WERI-Rb-1 (cell line): ENCODE measurements at places on chromosomes 4 and X.

- DNase-seq = no peak
These were observed 43.7 kb downstream of the FAM114A1 start for GRCh38 chr4:38911257-38911656.

DNA sequence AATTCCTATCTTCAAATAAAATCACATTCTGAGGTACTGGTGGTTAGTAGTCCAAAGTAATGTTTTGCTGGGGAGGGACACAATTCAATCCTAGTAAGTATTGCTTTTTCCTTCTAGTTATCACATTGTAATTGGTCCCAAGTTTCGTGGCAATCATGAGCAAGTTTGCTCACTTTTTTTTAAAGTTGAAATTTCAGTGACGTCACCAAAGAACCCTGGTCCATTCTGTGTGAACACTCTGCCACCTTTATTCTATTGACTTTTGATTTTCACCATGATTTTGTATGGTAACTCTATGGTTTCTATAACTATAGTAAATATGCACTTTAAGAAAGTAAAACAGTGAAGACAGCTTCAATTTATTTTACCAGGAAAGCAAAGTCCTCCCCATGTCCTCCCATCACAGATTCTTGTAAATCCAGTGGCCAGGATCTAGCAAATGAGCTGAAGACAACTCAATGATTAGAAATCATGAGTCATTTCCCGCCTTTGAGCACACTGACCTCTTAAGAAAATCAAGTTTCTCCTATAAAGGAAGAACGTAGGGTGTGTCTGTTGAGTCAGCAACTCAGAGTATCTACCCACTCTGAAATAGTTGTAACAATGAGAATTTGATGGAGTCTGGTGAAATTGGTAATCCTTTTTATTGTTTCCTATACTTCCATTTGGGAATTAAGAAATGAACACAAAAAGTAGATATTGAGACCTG is 1306.6 kb upstream of the PABPC4L start:
- no peak for DNase-seq

DNA sequence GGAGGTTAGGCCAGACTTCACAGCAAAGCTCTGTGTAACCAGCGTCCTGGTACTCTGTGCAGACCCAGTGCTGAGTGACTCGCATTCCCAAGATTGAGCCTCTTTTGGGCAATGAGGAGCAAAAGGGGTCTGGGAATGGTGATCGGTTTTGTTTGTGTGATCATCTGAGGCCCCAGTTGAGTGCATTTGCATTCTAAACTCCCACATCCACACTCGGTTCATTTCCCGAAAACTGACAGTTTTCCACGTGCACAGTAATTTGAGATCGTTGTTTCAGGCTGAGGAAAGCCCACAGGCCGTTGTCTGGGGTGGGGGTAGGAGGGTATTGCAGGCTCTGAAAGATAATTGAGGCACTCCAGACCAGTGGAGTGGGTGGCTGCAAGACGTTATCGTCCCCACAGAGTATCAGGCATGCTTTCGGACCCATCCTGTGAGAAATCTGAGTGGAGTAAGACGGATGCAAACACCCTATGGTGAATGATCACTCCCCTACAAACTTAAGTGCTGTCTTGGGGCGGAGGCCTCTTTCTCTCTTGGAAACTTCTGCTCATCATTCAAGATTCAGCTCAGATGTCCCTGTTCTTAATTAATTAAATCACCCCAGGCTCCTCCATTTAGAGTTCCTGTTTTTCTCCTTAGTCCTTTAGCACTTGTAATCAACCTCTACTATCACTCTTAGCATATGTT is 96.1 kb downstream of the AFF1 start:
- DNase-seq = no peak

- DNase-seq = no peak
These were observed 124.9 kb downstream of the CBLL2 start for GRCh38 chrX:22397566-22397965.

GRCh38 chr4:136495851-136496250 is 1036.4 kb downstream of the PCDH18 start:
- DNase-seq = no peak

DNA sequence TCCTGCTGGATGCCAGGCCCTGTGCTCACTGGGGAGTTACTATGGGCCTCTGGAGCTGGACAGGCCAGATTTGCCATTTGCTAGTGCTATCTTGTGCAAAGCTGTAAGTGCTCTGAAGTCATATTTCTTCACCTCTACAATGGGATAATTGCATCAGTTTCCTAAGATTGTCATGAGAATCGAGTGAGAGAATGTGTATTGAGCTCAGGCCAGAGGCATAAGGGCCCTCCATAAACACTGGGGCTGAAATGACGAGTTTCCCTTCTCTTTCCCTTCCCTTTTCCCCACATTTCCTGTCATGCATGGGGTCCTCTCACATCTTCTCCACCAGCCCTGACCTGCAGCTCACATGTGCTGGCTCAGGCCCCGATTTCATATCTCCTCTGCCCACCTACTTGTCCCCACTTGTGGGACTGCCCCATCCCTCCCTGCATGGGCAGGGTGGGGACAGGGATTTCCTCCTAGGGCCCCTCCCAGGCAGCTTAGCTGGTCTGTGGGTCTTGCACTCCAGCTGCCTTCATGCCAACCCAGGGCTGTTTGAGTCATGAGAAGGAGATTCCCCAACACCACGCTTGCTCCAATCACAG is 358.8 kb downstream of the MID1IP1 start:
- no peak for DNase-seq

GRCh38 chrX:51891821-51892551 is 1.4 kb upstream of the MAGED1 start:
- DNase-seq = no peak

- DNase-seq = no peak
These were observed 224.3 kb downstream of the ANK2 start for GRCh38 chr4:113273721-113274220.

DNA sequence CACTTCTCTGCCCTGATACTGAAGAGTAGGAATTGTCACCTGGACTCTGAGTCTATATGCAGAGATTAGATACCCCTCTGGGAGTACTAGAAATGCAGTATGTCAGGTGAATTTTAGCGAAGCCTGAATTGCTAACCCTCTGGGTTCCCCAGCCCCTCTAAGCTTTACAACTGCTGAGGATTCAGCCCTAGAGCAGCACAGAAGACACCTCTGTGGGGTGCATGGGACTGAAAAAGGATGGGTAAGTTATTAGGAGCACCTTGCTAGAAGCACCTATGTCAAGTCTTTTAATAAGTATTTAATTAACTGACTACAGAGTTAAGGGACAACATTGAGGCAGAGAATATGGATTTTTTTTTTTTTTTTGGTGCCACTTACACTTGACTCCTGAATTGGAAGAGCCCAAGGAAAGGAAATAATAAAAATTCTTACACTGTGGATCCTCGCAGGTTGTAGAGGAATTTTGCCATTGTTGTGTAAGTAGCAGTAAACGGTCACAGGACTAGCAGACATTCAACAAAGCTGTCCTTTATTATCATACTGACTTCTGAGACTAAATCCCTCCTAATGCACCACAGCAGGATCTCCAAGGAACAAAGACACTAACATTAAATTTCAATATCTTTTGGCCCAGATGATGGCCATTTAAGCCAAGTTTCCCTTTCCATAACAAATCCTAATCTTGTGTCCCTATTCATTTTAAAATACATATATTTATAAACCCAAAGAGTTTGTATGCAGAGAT is 253.2 kb downstream of the ANKRD50 start:
- no peak for DNase-seq

GRCh38 chr4:139312552-139313332 is 10.5 kb upstream of the NDUFC1 start:
- no peak for DNase-seq

GRCh38 chrX:153465691-153466380 is 4.5 kb downstream of the HAUS7 start:
- DNase-seq = no peak

- DNase-seq = no peak
These were observed 763.6 kb upstream of the AGA start for GRCh38 chr4:178205826-178206225.

GRCh38 chr4:84964995-84965552 is 1.4 kb downstream of the WDFY3 start:
- no peak for DNase-seq

GRCh38 chr4:162456106-162456505 is 292.3 kb upstream of the FSTL5 start:
- no peak for DNase-seq

DNA sequence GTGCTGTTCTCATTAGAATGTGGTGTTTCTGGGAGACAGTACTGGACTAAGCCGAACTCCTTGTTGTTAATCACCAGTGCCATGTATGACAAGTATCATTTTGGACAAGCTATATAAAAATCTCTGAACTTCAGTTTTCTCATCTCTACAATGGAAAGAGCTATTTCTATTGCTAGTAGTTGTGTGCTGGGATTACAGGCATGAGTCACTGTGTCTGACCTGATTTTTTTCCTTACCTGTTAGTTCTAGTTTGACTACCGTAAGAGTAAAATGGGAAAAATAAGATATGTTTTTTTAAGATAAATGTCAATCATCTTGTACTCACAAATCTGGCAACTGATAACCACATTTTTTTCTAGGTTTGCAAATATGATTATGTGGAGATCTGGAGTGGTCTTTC is 192.3 kb downstream of the TLL1 start:
- no peak for DNase-seq

DNA sequence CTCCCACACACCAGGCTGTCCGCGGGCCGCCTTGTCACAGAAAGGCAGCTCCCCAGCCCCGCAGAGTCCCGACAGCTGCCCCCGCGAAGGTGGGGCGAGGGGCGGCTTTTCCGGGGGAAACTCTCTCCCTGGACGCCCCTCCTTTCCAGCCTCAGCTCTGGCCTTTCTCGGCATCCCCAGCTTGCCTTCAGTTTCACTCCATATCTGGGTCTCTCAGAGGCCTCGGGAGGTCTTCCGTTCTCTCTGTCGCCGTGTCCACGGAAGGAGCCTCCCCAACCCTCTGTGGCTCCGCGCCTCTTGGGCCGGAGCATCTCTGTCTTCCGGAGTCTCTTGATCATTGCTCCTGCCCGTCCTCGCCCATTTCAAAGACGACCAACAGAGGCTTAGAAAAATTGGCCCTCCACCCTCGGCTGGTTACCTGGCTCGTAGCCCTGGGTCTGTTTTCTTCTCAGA is 6.1 kb upstream of the MSX1 start:
- no peak for DNase-seq

DNA sequence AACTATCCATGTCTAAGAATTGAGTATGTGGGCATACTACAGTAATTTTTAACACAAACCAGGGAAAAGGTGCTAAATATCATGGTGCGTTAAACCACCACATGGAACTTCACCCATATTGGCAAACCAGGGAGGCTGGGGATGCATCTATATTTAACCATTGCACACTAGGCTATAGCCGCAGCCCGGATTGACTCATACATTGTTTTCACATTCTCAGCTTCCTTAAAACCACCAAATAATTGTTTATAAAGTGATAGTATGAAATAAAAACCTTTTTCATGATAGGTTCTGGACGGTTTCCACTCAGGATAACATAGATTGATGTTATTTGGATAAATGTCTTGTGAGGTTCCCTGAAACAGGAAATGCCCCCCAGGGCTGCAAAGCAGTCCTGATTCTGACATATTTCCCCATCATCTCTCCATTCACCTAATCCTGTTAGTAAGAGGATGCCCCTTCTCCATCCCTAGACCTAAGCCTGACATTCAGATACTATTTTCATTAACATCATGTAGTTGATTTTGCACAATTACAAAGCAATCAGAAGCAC is 7.9 kb downstream of the COL25A1 start:
- DNase-seq = no peak

DNA sequence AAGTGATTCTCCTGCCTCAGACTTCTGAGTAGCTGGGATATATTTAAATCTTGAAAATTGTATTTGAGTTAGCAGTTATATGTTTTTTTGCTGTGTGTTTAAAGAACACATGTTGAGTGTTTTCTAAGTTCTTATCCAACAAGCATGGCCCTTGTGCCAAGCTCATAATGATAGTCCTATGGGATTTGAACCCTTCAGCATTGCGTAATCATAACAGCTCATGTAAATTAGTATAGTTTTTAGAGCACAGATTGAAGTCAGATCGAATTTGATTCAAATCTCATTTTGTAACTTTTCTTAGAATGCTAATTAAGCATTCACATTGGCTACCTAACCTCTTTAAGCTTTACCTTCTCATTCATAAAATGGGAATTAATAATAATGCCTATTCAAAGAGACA is 12.2 kb downstream of the FAM149A start:
- no peak for DNase-seq

GRCh38 chr4:47840291-47840690 is 2.4 kb upstream of the CORIN start:
- DNase-seq = no peak

- no peak for DNase-seq
These were observed 178.9 kb upstream of the GPC4 start for GRCh38 chrX:133594156-133594555.
